ENCODE measurements at places on chromosomes 2 and 18.

- peak; percentile 77 for DNase-seq
These were observed 65.4 kb upstream of the HNRNPA3 start for GRCh38 chr2:177147093-177147694.

DNA sequence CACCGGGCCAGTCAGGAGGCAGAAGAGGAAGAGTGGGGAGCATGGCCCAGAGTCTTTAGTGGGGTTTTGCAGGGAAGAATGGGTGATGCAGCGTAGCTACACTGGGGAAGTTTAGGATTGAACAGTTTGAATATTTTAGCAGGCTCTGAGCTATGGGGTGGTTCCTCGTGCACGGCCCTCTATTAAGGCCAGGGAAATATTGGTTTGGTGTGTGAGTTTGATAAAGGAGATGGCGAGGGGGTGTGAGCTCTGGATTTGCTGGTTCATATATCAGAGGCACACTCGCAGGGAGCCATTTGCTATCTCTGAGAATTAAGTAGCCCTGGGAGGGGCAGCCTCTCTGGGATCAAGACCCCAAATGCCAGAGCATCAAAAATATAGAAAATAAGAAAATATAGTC, 50.1 kb downstream of the BOLA3 start:
- DNase-seq, result no peak

DNA sequence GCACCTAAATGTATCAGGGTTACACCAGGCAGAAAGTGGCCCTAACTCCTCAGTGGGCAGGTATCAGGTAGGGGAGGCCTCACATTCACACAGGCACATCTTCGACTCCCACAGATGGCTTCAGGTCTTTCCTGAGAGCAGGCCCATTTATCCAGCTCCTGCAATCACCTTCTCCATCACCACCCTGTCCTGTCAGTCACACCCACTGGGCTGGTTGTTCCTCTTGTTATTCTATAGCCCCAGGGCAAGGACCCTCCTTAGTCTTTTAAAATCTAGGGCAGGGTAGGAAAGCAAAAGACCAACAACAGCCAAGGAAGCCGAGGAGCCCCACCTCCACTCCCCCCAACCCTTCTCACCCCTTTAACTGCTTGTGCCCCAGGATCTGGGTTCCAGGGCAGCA, 9.1 kb upstream of the HOXD4 start:
- no peak for DNase-seq

DNA sequence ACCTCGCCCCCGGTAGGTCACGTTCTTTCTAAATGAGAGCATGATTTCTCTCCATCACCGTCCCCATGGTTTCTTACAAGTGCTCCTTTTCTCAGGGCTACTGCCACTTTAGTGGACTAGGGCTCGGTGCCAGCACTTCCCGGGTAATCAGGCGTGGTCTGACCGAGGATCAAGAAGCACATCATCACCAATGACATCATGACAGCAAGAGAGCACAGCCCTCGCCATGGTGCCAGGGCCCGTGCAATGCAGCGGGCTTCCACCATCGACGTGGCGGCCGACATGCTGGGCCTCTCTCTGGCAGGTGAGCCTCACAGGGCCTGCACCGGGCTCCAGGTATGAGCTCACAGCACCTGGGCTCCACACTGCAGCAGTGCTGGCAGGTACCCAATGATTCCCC, 75.2 kb downstream of the INPP4A start:
- DNase-seq, result peak; percentile 46

DNA sequence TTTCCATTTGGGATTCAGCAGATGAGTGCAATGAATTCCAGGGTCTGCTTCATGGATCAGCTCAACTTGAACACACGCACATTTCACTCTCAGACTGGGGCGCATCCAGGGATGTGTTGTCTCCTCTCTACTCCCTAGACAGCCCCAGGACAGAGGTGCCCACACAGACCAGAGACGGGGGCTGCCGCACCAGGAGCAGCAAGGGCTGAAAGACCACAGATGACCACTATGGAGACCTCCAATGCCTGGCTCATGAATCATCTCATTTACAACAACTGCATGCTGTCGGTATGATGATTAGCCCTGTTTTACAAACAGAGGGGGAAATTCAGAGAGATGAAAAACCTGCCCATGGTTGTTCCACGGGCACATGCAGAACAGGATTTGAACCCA, 63.1 kb downstream of the CYP26B1 start:
- no peak for DNase-seq

- DNase-seq, result no peak
These were observed 26.8 kb downstream of the MRPL35 start for GRCh38 chr2:86226070-86226469.

DNA sequence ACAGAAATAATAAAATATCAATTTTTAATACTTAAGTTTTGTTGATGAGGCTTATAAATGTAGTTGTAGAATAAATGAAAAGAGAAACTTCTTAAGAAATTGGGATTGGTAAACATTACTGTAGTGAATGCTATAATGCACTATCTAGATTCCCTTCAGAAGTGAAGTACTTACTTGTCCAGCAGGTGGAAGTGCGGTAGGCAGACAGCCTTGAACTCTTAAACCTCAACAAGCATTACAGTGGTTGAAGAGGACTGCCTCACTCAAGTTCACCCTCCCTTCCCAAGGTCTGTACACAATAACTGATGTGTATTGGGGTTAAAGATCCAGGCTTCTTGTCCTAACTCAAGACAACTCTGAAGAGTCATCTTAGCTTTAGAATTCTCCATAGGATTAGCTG, 931.0 kb upstream of the LRRTM1 start:
- no peak for DNase-seq

GRCh38 chr2:224952936-224953657, 89.2 kb downstream of the DOCK10 start:
- no peak for DNase-seq

DNA sequence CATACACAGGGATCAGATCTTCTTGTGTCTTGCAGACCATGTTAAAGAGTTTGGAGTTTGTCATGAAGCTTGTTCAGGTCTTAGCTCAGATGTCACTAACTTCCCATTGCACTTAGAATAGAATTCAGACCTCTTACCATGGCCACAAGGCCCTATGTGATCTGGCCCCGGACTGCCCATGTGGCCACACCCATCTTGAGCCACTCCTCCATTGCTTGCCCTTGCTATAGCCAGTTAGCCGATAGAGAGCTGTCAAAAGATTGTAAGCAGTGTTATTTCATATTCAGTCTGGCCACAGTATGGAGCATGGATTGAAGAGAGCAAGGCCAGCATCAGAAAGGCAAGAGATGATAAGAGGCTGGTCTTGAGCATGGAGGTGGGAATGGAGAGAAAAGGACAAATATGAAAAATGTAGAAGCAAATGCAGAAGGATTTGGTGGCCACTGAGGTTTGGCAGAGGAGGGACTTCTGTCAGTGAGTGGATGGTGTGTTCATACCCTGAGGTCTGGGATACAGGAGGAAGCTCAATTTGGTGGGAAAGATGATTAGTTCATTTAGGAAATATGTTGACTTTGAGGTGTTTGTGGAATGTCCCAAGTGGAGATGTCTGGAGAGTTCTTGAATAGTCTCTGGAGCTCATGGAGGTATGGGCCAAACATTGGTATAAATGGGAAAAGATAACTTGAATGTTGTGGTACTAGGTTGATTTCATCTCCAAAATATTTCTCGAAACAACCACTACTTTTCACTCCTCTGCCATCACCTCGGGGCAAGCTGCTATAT, 10.6 kb downstream of the DGUOK start:
- DNase-seq, result no peak

GRCh38 chr2:145022666-145023333, 502.9 kb upstream of the ZEB2 start:
- DNase-seq, result no peak

DNA sequence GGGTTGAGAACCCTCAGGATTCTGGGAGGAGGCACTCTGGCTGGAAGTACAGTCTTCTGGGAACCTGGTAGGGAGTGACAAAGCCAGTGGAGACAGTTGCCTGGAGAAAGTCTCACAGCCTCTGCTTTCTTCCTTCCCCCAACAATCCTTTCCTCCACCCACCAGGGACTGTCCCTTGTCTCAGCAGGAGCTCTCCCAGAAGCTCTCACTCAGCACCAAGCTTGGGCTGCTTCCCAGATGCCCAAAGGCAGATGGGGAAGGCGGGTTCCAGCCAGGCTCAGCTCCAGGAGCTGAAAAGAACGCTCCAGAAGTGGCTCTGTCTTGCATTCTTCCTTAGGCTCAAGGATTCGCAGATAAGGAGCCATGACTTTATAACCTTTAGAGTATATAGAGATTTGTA, 7.6 kb upstream of the NAGK start:
- DNase-seq, result no peak

DNA sequence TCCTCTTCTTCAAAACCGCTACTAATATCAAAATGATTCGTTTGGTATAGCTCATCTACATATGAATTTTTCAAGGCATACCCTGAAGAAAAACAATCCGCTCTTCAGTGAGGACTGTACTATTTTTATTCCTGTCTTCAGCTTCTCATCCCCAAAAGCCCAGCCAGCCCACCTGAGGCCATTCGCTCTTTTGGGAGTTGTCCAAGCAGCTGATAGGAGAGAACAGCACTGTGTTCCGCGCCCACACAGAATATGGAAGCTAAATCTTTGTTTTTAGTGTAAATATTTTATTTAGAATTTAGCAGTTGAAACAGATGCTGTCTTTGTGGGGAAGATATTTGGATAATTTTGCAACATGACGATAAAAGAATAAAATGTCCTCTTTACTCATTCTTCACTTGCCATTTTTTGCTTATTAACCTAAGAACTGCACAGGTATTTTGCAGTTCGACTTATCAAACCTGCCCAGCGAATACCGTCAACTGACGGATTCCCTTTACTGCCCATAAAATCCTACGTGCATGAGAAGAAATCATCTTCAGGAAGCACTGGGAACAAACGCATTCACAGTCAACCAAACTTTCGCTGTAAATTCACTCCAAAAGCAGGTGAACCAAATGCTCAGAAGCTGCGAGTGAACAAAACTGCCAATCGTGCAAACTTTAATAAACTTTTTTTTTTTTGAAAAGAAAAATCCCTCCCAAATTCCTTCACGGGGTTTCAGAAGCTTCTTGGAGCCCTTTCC, 3.4 kb downstream of the ZNF521 start:
- DNase-seq, result no peak

DNA sequence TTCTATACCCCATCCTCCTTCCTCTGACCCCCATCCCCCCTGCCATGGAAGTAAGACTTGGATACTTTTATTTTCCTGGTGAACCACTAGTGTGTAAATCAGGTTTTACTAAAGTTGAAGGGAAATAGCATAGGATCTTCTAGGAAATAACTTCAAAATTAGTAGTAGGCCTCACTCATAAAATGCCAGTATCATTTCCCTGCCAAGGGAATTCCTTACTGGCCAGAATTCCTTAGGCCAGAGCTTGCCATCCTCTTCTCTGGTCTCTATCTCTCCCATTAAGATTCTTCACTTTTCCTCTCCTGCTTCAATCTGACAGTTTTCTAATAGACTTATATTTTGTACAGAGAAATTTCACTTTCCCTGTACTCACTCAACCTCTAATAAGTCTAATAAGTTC, 322.8 kb upstream of the TANK start:
- DNase-seq, result no peak

- DNase-seq, result no peak
These were observed 210.4 kb upstream of the BOD1L2 start for GRCh38 chr18:56936457-56936856.

DNA sequence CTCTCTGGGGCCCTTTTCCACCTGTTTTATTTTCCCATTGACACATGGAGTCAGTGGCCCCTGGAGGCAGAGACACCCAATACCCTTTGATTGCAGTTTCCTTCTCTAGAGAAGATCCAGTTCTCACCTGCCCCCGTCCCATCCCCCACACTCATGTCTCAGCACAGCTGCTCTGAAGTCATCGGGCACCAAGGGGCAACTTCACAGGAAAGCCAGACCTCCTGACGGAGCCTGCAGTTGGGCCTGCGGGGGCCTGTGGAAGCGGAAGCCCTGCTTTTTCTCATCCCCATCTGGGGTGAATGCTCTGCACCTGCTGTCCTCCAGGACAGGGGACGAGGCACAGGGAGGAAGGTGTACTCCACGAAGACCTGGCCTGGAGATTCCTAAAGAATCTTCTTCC, 308.3 kb upstream of the EPAS1 start:
- DNase-seq, result no peak

- no peak for DNase-seq
These were observed 400.5 kb upstream of the MEIS1 start for GRCh38 chr2:66034467-66034866.

DNA sequence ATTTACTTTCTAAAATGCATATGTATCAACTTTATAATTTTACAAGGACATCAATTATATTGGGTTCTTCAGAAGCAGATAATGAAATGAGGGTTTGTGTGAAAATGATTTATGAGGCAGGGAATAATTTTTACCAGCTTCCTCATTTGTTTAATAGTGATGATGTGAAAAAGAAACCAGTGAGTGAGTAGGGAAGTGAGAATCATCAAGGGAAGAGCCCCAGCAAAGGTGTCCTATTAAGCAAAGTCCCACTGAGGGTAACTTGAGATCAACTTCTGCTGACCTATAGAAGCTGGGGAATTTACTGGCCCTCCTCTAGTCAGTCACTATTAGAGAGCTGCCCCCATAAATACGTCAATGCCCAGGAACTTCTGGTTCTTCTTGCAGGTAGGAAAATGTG, 266.8 kb upstream of the LYPD1 start:
- DNase-seq, result no peak

DNA sequence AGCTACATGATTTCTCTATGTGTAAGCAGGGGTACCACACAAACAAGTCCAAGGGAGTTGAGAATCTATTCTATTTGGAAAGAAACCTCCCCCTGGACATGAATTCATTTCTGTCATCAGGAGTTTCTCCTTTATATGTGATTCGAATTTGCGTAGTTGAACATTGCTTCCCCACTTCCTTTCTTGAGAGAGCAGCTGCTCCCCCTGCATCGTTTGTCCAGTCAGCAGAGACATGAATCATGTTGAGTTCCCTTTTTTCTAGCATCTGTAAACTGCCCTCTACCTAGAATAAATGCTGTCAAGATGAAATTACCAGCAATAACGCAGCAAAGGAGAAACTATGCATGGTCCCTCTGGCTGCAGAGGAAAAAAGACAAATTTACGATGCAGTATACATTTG, 73.8 kb downstream of the KIF5C start:
- no peak for DNase-seq

GRCh38 chr2:74010087-74010541, 25.4 kb downstream of the TET3 start:
- DNase-seq, result peak; percentile 98

DNA sequence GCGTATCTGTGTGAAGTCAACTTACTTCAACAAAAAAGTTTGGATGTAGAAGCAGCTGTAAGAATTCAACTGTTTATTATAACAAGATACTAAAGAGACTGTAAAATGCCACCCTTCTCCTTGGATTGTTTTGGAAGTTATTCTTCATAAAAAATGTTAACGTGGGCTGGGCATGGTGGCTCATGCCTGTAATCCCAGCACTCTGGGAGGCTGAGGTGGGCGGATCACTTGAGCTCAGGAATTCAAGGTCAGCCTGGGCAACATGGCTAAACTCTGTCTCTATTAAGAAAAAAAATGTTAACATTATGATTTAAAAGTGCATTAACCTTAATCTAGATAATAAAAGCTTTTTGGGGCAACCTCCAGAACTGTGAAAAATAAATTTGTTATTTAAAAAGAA, 7.7 kb downstream of the CIAO1 start:
- DNase-seq, result no peak

GRCh38 chr2:235858881-235859280, 309.3 kb downstream of the GBX2 start:
- DNase-seq, result no peak

GRCh38 chr2:70456585-70457495, 96.8 kb downstream of the TGFA start:
- no peak for DNase-seq
